ENCODE measurements at places on chromosomes 13 and 19. TPM values are rescaled to one million over a fixed set of nuclear protein-coding genes. Genes with fewer than 3 reads are reported as not detected.
A peak's percentile ranks its signal among the peaks of the same experiment; 100 is the strongest.

- H3K27me3 ChIP-seq = no peaks in the 10 kb centered on the region
- DNase-seq = no peak
- H3K27ac ChIP-seq = no peak overlapping the region
- no peak overlapping the region for H3K4me3 ChIP-seq
- H3K36me3 ChIP-seq = peaks cover 29% of the 10 kb centered on the region
Measured at GRCh38 chr19:58277197-58277596, 1.6 kb upstream of the ZNF8 start.

GRCh38 chr13:60351855-60352615 lies 45.0 kb upstream of the TDRD3 start:
- H3K27ac ChIP-seq = no peak overlapping the region
- no peak for DNase-seq
- H3K4me3 ChIP-seq = no peak overlapping the region
- H3K27me3 ChIP-seq = no peaks in the 10 kb centered on the region

GRCh38 chr13:112207129-112207528 lies 140.2 kb downstream of the SOX1 start:
- H3K4me3 ChIP-seq = no peak overlapping the region
- H3K27ac ChIP-seq = no peak overlapping the region
- no peaks in the 10 kb centered on the region for H3K27me3 ChIP-seq
- no peak for DNase-seq

GRCh38 chr13:65834897-65835296 lies 1395.2 kb downstream of the PCDH9 start:
- no peak overlapping the region for H3K27ac ChIP-seq
- DNase-seq = no peak
- H3K27me3 ChIP-seq = no peaks in the 10 kb centered on the region
- H3K4me1 ChIP-seq = no peaks in the 10 kb centered on the region
- H3K4me3 ChIP-seq = no peak overlapping the region

GRCh38 chr13:43880926-43881325 lies 1.2 kb downstream of the LACC1 start:
- H3K27ac ChIP-seq = no peak overlapping the region
- DNase-seq = no peak
- H3K36me3 ChIP-seq = no peaks in the 10 kb centered on the region
- H3K4me3 ChIP-seq = no peak overlapping the region
- no peaks in the 10 kb centered on the region for H3K4me1 ChIP-seq

GRCh38 chr13:83877651-83878355 lies 4.5 kb downstream of the SLITRK1 start:
- no peaks in the 10 kb centered on the region for H3K4me1 ChIP-seq
- H3K4me3 ChIP-seq = no peak overlapping the region
- H3K27me3 ChIP-seq = peaks cover 5% of the 10 kb centered on the region
- H3K27ac ChIP-seq = no peak overlapping the region

Gene VSIG10L
- total RNA-seq = 1.4 TPM

DNA sequence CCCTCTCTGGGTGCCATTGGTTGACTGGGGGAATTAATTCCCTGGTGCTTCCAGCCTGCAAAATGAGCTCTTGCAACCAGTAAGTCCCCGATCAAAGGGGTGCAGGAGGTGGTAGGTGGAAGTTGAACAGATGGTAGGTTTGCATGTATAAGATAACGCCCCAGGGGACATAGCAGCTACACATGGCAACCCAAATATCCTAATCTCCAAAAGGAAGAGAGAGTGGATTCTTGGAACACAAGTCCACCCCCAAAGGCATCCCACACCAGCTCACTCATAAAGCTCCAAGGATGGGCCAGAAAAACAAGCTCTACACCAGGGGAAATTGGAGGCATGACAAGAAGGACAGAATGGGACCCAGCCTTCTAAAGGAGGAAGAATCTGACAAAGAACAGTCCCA lies 4.8 kb downstream of the CD209 start:
- no peaks in the 10 kb centered on the region for H3K4me1 ChIP-seq
- no peak for DNase-seq
- H3K36me3 ChIP-seq = no peaks in the 10 kb centered on the region
- no peaks in the 10 kb centered on the region for H3K27me3 ChIP-seq
- H3K4me3 ChIP-seq = no peak overlapping the region
- no peak overlapping the region for H3K27ac ChIP-seq

DNA sequence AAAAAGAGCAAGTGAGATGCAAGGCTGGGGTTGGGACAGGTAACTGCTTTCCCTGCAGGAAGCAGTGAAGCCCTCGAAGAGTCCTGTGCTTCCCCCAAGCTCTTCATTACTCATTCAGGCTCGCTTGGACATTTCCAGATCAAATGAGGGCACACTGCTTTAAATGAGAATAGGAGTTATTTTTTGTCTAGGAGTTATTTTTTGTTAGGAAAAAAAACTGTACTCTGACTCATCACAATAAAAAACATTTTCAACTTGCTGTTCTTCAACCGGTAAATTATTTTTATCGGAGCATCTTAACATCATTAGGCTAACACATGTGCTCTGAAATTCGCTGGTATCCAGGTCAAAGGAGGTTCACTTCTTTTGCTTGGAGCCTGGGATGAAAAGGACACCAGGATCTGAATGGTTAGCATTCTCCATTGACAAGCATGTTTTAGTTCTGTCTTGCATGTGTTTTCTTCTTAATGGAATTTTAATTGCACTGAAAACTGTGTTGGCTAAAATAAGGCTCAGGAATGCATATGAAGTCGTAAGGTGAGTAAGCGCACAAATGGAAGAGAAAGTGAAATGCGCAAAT lies 80.7 kb upstream of the STK24 start:
- no peak overlapping the region for H3K27ac ChIP-seq
- DNase-seq = no peak
- no peaks in the 10 kb centered on the region for H3K4me1 ChIP-seq

Gene WDR87
- total RNA-seq = not detected

DNA sequence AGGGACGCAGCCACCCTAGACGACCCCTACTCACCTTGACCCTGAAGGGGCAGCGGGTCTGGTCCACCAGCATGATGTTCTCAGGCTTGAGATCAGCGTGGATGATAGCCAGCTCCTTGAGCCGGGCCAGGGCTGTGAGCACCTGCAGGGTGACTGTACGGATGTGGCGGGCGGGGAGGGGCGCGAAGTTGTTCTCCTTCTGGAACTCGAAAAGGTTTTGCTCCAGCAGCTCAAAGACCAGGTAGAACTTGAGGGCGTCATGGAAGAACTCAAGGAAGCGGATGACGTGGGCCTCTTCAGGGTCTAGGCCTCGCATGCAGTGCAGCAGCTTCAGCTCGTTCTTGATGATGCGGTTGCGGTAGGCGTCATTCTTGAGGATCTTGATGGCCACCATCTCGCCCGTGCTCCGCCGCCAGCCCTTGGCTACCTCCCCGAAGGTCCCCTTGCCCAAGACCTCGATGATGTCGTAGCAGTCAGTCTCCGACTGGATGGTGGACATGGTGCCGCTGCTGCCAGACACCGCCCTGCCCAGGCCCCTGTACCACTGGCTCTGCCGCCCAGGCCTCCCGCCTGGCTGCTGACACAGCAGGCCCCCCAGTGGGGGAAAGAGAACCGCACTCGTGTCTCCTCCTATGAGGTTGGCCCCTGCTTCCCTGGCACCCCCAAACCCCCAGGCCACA lies 437 bp downstream of the HIPK4 start:
- no peaks in the 10 kb centered on the region for H3K27me3 ChIP-seq
- no peaks in the 10 kb centered on the region for H3K36me3 ChIP-seq
- DNase-seq = no peak
- no peaks in the 10 kb centered on the region for H3K4me1 ChIP-seq
- H3K27ac ChIP-seq = no peak overlapping the region

DNA sequence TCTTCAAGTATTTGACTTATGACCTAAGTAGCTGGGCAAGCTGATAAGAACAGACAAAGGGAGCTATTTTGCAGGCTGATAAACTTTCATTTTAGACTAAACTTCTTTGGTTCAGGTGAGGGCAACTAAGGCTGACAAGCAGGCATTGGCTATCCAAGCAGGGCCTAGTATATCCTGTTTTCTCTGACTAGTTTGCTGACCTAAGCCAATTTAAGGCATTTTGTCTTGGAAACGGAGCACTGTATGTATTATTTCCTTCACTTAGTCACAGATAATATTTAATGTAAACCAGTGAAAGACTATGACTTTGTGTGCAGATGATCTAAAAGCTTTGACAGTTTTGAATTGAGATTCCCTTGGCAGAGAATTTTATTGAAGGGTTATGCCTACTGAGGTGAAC lies 172.5 kb downstream of the POU4F1 start:
- no peaks in the 10 kb centered on the region for H3K36me3 ChIP-seq
- no peaks in the 10 kb centered on the region for H3K4me1 ChIP-seq
- H3K4me3 ChIP-seq = no peak overlapping the region
- no peak overlapping the region for H3K27ac ChIP-seq
- DNase-seq = no peak
- no peaks in the 10 kb centered on the region for H3K27me3 ChIP-seq

DNA sequence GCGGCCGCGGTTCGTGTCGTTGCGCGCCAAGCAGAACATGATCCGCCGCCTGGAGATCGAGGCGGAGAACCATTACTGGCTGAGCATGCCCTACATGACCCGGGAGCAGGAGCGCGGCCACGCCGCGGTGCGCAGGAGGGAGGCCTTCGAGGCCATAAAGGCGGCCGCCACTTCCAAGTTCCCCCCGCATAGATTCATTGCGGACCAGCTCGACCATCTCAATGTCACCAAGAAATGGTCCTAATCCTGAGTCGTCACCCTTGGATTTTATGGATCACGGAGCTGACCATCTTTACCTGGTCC lies 475 bp downstream of the MRPL57 start:
- H3K4me1 ChIP-seq = no peaks in the 10 kb centered on the region
- H3K27me3 ChIP-seq = no peaks in the 10 kb centered on the region
- H3K36me3 ChIP-seq = no peaks in the 10 kb centered on the region
- peak overlapping the region; percentile 95 for H3K27ac ChIP-seq
- DNase-seq = no peak

Gene ZNF677
- 3.7 TPM for total RNA-seq

Gene SERPINE3
- total RNA-seq = not detected

Gene ZNF606
- 1.5 TPM for total RNA-seq

Gene ZNF541
- not detected for total RNA-seq

Gene DAND5
- total RNA-seq = not detected

Gene ZNF682
- 1.1 TPM for total RNA-seq

Gene ZNF805
- 22.8 TPM for total RNA-seq

GRCh38 chr19:53909471-53910169 lies 542 bp downstream of the CACNG7 start:
- H3K4me3 ChIP-seq = no peak overlapping the region
- no peak overlapping the region for H3K27ac ChIP-seq
- DNase-seq = no peak
- no peaks in the 10 kb centered on the region for H3K4me1 ChIP-seq

DNA sequence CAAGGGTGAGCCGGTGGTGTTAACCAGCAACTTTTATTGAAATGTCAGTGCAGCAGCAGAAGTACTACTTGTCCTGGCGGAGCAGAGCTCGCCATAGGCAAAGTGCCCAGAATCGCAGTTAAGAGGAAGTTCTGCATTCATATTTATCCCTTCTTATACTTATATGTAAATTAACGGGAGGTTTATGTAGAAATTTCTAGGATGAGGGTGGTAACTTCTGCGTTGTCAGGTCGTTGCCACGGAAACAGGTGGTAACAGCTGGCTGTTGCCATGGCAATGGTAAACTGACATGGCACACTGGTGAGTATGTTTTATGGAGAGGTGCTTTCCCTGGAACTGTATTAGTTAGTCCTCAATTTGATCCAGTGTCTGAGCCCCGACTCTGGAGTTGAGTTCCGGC lies 2494.9 kb upstream of the PCDH20 start:
- H3K4me1 ChIP-seq = no peaks in the 10 kb centered on the region
- H3K27ac ChIP-seq = no peak overlapping the region
- no peak overlapping the region for H3K4me3 ChIP-seq
- H3K27me3 ChIP-seq = no peaks in the 10 kb centered on the region
- no peaks in the 10 kb centered on the region for H3K36me3 ChIP-seq
- DNase-seq = no peak

GRCh38 chr19:19543640-19544039 lies 5.6 kb downstream of the CILP2 start:
- no peaks in the 10 kb centered on the region for H3K36me3 ChIP-seq
- H3K27ac ChIP-seq = no peak overlapping the region
- no peaks in the 10 kb centered on the region for H3K4me1 ChIP-seq

DNA sequence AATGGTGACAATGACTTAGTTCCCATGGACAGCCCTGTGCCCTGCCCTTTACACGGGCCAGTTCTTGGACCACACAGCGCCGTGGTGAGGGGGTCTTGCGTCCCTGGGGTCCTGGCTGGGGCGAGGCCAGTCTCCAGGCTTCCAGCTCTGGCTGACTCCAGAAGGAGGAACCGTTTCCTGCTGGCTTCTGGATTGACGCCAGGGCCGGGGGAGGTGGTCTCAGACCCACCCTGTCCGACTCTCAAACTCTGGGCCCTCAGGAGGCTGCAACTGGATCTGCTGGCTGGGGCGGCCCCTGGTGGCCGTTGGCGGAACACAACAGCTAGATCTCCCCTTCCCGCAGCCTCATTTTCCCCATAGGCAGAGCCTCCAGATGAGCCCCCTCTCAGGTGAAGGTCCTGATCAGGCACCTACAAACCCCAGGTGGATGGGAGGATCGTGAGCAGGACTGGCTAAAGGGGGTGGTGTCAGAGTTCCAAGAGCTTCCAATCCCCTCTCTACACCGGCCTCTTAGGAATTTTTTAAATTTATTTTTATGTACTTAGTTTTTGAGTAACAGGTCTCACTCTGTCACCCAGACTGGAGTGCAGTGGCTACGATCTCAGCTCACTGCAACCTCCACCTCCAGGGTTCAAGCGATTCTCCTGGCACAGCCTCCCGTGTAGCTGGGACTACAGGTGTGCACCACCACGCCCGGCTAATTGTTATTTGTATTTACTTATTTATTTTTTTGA lies 8.0 kb downstream of the CCDC194 start:
- no peaks in the 10 kb centered on the region for H3K27me3 ChIP-seq
- no peak for DNase-seq
- H3K27ac ChIP-seq = no peak overlapping the region

Gene PRR36
- not detected for total RNA-seq

GRCh38 chr19:41940731-41941409 lies 12.6 kb upstream of the ERFL start:
- peaks cover 17% of the 10 kb centered on the region for H3K27me3 ChIP-seq
- peaks cover 13% of the 10 kb centered on the region for H3K4me1 ChIP-seq
- peak overlapping the region; percentile 58 for H3K4me3 ChIP-seq
- no peak overlapping the region for H3K27ac ChIP-seq
- H3K36me3 ChIP-seq = no peaks in the 10 kb centered on the region

DNA sequence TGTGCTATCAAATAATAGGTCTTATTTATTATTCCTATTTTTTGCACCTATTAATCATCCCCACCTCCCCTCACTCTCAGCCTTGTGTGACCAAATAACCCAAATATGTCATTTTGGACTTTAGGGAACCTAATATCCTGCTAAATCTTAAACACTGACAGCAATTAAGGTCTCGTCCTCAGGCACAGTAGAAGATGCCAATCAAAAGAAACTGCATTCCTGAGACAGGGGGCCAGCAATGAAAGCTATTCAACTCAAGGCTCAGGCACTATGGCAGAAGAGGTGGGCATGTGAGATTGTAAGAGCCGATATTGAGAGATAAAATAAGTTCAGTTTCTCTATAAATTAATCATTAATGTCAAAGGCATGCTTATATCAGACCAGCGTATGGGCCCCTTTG lies 1437.7 kb upstream of the PCDH9 start:
- no peak overlapping the region for H3K27ac ChIP-seq
- H3K27me3 ChIP-seq = no peaks in the 10 kb centered on the region
- no peaks in the 10 kb centered on the region for H3K36me3 ChIP-seq
- no peaks in the 10 kb centered on the region for H3K4me1 ChIP-seq
- DNase-seq = no peak

Gene NLRP5
- total RNA-seq = not detected

Gene DCT
- not detected for total RNA-seq

Measured in ascending aorta (tissue), 2 donors.